Erythroblast (primary cell): ENCODE measurements at places on chromosomes 12 and 14.

- DNase-seq: no peak
Observed at GRCh38 chr14:68195126-68195525, 375.5 kb downstream of the RAD51B start.

DNA sequence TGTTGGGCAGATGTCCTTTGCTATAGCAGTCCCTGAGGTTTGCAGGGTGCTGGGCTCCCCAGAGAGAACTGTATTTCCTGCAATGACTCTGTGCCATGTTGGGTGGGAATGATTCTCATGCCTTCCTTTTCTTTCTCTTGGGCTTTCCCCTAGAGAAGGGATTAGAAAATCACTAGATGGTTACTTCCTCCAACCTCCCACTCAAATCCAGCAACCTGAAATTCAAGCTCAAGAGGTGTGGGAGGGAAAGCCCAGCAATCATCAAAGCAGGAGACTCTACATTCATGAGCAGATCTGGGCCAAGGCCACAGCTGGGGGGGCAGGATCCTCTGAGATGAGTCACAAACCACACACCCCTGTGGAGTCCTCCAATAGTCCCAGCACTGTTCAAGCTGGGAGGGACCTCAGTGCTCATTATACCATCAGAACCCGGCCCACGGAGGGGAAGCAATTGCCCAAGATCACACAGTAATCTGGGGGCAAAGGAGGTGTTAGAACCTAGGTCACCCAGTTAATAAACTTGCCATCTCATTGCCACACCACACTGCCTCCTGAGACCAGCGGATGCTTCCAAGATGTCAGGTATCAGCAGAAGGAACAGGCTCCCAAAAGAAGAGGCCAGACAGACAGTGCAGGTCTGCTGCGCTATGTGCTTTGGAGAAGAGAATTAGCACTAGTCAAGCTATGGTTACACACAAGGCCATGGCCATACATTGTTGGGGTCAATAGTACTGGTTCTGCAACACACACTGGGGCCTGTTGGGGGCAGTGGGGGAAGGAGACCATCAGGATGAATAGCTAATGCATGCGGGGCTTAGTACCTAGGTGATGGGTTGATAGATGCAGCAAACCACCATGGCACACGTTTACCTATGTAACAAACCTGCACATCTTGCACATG, 65.7 kb downstream of the TTC9 start:
- no peak for DNase-seq

GRCh38 chr12:123923927-123924326, 48.7 kb downstream of the CCDC92 start:
- DNase-seq: no peak

- DNase-seq: no peak
Observed at GRCh38 chr12:25455696-25456095, 97.4 kb downstream of the LMNTD1 start.

GRCh38 chr14:90301668-90302090, 30.1 kb downstream of the NRDE2 start:
- DNase-seq: peak; percentile 68
